Activated CD4-positive, CD25-positive, alpha-beta regulatory T cell treated with anti-CD3 and anti-CD28 coated beads, Interleukin-2, amount 50 U/mL, for 72 hours (primary cell): ENCODE measurements at places on chromosomes 4 and X.

GRCh38 chr4:179843370-179843769 lies 2399.8 kb upstream of the TENM3 start:
- no peak for DNase-seq

DNA sequence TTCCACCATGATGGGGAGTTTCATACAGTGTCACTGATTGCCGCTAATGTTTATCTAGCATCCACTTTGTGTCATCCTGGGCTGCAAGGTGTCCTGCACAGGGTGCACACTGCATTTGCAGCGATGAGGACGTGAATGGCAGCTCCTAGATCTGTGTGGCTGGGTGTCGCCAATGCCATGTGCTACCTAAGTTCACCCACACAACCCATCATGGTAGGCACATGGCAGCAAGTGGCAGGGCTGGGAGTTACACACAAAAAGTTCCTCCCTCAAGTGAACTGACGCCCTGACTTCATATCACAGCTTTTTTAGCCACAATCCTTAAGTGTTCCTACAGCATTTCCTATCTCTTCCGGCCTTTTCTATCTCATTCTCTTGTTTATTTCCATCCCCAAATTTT lies 45.9 kb upstream of the SPRY1 start:
- no peak for DNase-seq

GRCh38 chr4:14431155-14432134 lies 570.8 kb upstream of the CPEB2 start:
- DNase-seq = no peak

- DNase-seq = no peak
Observed at GRCh38 chrX:131359611-131360010, 70.5 kb upstream of the IGSF1 start.

DNA sequence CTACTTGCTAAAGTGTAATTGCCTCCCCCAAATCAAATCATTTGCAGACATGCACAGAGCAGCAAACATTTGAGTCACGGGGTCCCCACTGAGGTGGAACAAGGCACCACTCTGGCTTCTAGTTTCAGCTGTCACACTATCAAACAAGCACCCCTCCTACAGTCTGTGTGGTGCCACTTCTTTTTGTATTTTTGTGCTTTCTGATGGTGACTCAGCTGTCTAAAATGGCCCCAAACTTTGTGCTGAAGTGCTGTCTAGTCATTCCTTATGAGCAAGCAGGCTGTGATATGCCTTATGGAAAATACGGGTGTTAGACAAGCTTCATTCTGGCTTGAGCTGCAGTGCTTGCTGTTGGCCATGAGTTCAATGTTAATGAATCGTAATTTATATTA lies 15.4 kb downstream of the IGFBP7 start:
- DNase-seq = no peak

- DNase-seq = no peak
Observed at GRCh38 chr4:156889616-156890594, 81.7 kb downstream of the PDGFC start.

DNA sequence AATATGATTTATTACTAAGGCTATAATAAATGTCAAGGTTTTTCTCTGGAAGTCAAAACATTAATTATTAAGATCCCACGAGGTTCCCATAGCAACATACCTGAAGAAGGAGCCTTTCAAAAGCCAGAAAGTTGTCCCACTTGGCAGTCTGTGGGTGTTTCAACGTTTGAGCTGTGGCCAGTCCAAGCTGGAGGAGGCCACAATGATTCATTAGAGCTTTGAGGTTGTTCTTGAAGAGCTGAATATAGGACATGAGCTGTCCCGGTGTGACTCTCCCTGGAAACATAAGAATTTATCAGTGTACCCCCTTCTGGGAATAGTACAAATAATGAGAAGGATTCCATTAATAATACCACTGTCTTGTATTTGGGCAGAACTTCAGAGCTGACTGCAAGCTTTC lies 92.1 kb downstream of the SCFD2 start:
- no peak for DNase-seq

GRCh38 chr4:151004222-151004621 lies 10.9 kb downstream of the LRBA start:
- no peak for DNase-seq

DNA sequence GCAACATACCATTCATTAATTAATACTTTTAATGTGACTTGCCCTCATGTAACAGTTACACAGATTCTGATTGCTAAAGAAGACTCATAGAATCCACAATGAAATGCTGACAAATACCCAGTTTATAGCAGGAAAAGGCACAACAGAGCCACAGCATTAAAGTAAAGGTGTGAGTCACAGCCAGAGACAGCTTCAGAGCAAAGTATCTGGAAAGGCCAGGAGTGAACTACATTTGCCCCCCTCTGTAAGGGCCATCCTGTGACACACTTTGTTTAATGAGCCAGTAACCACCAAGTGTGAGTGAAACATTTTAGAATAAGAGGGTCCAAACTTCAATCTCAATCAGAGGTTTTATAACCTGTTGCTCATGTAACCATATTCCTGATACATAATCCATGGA lies 133.8 kb upstream of the TACR3 start:
- no peak for DNase-seq

DNA sequence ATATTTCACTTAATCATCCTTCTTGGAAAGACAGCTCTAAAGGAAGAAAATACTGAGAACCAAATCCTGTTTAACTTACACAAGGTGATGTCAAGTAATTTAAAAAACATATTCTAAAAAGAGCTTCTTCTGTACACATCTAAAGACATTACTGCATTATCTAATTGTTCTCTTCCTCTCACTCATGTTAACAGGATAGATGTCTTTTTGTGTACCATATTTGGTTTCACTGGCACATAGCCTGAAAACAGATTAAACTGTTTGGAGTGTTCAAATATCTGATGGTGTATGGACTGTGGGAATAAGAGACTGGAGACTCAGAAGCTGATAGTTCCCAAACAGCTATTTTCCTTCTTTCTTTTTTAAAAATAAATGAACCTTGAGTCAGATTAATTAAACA lies 213.3 kb upstream of the MAB21L2 start:
- no peak for DNase-seq

DNA sequence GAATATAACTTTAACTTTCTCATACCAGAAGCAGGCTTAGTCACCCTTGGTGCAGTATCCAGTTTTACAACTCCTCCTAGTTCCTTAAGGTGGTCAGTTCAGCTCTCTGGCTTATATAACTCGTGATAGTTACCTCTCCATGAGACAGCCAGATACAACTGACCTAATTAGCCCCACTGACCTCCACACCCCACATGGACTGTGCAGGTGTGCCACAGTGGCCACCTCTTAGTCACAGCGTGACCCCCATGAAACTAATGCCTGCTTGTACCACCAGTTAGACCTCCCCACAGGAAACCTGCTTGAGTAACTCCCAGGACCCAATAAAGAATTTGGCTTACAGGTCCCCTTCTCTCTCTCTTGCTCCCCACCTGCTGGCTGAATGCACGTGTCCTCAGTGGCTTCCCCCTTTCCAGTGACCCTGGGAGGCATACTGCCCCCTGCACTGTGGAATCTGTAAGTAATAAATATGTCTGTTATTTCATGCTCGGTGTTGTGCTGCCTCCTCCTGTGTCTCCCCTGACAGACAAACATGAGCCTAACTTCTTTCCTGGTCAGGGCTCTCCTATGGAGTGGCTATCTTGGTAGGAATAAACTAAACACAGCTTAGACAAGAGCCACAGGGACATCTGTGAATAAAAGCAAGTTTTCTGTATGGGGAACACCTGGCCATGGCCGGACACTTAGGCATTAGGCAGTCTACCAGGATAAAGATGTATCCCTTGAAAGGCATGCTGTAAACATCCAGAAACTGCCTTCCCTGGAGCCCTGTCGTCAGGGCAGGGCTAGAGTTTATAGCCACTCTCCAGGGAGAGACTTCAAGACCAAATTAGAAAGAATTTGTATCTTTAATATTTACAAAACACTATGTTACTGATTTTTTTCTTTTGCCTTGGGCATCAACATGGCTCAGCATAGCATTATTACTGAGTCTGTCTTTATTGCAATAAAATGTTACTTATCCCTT lies 209.7 kb upstream of the BOD1L1 start:
- no peak for DNase-seq

DNA sequence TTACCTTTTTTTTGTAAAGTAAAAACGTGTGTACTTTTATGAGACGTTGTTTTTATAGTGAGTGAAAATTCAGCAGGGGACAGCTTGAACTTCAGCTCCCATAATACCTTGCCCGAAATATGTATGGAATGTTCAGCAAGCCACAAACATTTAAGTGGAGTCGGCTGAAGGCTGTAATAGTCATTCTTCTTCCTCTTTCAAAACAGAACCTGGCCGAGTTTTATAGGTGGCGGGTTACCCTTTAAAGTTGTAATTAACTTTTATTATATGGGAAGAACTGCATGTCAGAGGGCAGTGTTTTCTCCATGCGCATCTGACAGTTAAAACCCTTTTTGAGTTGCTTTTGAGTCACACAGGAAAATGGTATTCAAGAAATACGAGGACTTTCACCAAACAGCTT lies 50.7 kb downstream of the CLDN34 start:
- DNase-seq = no peak
